ENCODE measurements at places on chromosomes 3 and 15.

- peak; percentile 18 for DNase-seq
Measured at GRCh38 chr3:62332835-62333244, 40.5 kb downstream of the FEZF2 start.

DNA sequence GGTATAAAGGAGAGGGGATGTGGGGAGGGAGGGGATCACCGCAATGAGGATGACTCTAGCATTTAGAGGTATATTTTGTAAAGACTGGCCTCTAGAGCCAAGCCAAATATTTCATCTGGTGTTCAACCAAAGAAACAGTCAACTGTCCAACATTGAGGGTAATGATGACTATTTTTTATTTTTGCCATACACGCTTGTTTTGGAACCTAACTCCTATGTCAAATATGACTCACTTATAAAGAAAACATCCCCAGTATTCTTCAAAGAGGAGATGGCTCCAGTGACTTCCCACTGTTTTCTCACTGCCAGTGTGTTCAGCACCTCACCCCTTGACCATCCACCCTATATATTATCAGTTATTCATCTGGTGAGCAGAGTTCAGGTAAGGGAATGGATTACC, 77.3 kb downstream of the WNT5A start:
- peak; percentile 69 for DNase-seq

- no peak for DNase-seq
Measured at GRCh38 chr3:193190146-193190786, 50.8 kb upstream of the PLAAT1 start.

DNA sequence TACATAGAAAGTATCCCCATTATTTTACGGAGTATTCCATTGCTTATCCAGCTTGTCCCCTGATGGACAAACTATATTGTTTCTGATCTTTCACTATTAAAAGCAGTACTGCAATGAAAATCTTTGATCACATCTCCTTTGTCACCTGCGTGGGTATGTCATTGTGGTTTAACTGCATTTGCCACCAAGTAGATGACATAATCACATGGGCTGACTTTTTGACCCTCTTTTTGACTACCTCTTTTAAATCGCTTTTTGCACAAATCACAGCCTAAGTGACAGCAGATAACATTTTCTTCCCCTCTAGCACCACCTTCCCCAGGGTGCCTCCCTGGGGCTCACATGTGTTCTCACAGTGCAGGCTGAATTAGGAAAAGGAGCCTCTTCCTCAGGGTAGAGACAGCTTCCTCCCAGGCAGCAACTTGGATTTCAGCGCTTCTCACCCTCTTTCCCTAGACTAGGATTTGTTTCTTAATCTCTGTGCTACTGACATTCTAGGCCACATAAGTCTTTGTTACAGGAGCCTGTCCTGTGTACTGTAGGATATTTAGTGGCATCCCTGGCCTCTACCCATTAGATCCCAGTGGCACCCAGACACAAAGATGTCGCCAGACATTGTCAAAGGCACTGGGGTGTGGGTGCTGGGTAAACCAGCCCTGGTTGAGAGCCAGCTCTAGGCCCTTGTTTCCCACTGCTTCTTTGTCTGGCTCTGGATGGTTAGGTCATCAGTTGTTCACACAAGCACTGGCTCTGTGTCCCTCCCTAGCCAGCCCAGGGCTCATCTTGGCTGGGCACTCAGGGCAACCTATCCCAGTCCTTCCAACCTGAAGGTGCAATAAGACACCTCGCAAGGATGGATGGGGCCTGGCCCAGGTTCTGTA, 1.3 kb upstream of the RBP1 start:
- DNase-seq, result no peak

- DNase-seq, result peak; percentile 36
Measured at GRCh38 chr3:134332344-134332743, 41.9 kb downstream of the AMOTL2 start.

GRCh38 chr3:60552581-60552980, 698.7 kb downstream of the FHIT start:
- DNase-seq, result peak; percentile 34

- DNase-seq, result no peak
Measured at GRCh38 chr3:114567771-114568170, 273.9 kb downstream of the TIGIT start.

All from EH (cell line).